ENCODE measurements at places on chromosomes 1 and 21.

GRCh38 chr1:14037101-14037847, 337.3 kb downstream of the PRDM2 start:
- H3K36me3 ChIP-seq, result no peaks in the 10 kb centered on the region
- no peaks in the 10 kb centered on the region for H3K4me1 ChIP-seq
- no peak overlapping the region for H3K27ac ChIP-seq
- H3K4me3 ChIP-seq, result no peak overlapping the region
- no peaks in the 10 kb centered on the region for H3K27me3 ChIP-seq

DNA sequence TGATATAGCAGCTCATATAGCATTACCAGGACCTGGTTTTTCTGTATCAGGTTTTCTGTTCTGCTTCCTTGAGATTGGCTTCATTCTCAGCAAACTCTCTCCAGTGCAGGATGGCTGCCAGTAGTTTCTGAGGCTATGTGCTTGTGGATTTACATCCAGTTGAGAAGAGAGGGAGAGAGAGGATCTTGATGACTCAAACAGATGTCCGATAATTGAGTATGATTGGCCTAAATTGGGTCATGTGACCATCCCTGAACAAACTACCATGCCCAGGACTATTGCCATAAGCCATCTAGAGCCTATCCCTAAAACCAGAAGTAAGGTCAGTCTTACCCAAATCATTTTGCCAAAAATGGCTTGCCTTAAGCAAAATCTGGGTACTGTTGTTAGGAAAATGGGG, 18.1 kb upstream of the PSMA5 start:
- no peak for DNase-seq
- H3K27ac ChIP-seq, result no peak overlapping the region
- H3K4me1 ChIP-seq, result no peaks in the 10 kb centered on the region
- no peaks in the 10 kb centered on the region for H3K36me3 ChIP-seq
- no peak overlapping the region for H3K4me3 ChIP-seq

DNA sequence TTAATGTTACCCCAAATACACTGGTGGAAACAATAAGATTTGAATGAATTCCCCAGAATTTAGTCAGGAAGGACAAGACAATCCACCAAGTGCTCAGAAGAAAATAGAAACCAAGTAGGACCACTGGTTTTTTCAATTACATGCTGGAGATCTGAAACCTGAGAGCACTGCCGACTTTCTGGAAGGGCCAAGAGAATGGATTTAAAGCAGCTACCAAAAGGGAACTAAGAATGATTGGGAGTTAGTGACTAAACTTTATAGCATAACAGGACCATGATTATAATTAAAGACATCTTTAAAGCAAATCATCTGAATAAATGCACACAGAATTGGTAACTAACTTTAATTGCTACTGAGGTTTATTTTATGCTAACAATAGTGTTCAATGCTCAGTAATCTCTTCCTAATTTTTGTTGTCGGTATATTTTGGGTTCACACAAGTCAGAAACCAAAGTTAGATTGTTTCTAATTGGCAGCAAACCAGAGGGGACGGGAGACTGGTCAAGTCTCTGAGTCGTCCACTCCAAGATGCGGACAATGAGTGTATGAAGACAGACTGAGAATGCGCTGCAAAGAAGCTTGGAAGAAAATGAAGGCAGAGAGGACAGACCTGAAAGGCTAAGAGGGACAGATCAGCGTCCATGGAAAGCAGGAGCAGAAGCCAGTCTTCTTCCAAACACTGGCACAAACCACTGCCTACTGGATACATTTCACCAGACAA, 2.3 kb upstream of the RGS13 start:
- no peak overlapping the region for H3K27ac ChIP-seq
- no peaks in the 10 kb centered on the region for H3K36me3 ChIP-seq
- H3K4me3 ChIP-seq, result no peak overlapping the region
- peaks cover 5% of the 10 kb centered on the region for H3K27me3 ChIP-seq
- no peaks in the 10 kb centered on the region for H3K4me1 ChIP-seq
- DNase-seq, result no peak

GRCh38 chr21:37032293-37032692, 25.8 kb downstream of the RIPPLY3 start:
- no peaks in the 10 kb centered on the region for H3K27me3 ChIP-seq
- no peak for DNase-seq
- no peaks in the 10 kb centered on the region for H3K36me3 ChIP-seq
- no peak overlapping the region for H3K27ac ChIP-seq

GRCh38 chr21:24759348-24760075, 847.8 kb downstream of the MRPL39 start:
- no peaks in the 10 kb centered on the region for H3K36me3 ChIP-seq
- no peaks in the 10 kb centered on the region for H3K4me1 ChIP-seq
- H3K4me3 ChIP-seq, result no peak overlapping the region

- no peak overlapping the region for H3K27ac ChIP-seq
- H3K4me3 ChIP-seq, result no peak overlapping the region
- DNase-seq, result no peak
- H3K36me3 ChIP-seq, result no peaks in the 10 kb centered on the region
- H3K4me1 ChIP-seq, result no peaks in the 10 kb centered on the region
Observed at GRCh38 chr1:102783487-102783886, 324.8 kb downstream of the COL11A1 start.

DNA sequence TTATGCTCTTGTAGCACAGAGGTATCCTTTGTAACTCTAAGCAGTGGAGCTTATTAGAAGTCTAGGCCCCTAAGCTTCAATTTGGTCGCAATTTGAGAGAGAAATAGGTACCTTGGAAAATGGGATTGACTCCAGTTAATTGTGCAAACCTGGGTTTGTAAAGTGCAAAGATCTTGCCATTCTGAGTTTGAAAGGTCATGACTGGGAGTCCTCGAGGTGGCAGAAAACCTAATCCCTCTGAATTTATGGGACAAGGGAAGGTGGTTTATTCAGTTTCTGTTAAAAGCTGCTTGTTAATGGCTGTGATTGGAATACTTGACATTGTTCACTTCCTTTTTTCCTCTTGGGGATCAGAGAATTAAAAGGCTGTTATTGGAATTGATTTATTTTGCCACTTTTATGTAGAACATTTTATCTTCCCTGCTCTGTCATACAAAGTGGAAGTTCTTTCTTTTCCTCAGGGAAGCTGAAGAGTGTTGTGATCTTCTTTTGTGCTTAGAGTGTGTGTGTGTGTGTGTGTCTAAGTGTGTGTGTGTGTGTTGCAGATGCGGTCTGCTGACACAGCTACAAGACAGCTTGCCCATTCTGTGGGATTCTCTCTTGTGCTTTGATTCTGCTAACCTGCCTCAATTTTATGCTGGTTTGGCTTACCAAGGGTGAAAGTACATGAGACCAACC, 144.5 kb downstream of the SPATA46 start:
- no peaks in the 10 kb centered on the region for H3K27me3 ChIP-seq
- no peak overlapping the region for H3K4me3 ChIP-seq
- peaks cover 8% of the 10 kb centered on the region for H3K4me1 ChIP-seq
- H3K27ac ChIP-seq, result no peak overlapping the region

- no peak for DNase-seq
- H3K4me3 ChIP-seq, result no peak overlapping the region
- H3K4me1 ChIP-seq, result peaks cover 11% of the 10 kb centered on the region
- H3K27ac ChIP-seq, result no peak overlapping the region
- no peaks in the 10 kb centered on the region for H3K36me3 ChIP-seq
- no peaks in the 10 kb centered on the region for H3K27me3 ChIP-seq
Observed at GRCh38 chr21:44304877-44305293, 5.0 kb downstream of the PFKL start.

GRCh38 chr1:57752843-57753242, 329.0 kb upstream of the DAB1 start:
- no peaks in the 10 kb centered on the region for H3K36me3 ChIP-seq
- no peak for DNase-seq
- no peaks in the 10 kb centered on the region for H3K4me1 ChIP-seq
- no peaks in the 10 kb centered on the region for H3K27me3 ChIP-seq
- no peak overlapping the region for H3K4me3 ChIP-seq

GRCh38 chr1:181986907-181987305, 74.6 kb downstream of the ZNF648 start:
- DNase-seq, result no peak
- H3K4me1 ChIP-seq, result no peaks in the 10 kb centered on the region
- no peaks in the 10 kb centered on the region for H3K36me3 ChIP-seq

DNA sequence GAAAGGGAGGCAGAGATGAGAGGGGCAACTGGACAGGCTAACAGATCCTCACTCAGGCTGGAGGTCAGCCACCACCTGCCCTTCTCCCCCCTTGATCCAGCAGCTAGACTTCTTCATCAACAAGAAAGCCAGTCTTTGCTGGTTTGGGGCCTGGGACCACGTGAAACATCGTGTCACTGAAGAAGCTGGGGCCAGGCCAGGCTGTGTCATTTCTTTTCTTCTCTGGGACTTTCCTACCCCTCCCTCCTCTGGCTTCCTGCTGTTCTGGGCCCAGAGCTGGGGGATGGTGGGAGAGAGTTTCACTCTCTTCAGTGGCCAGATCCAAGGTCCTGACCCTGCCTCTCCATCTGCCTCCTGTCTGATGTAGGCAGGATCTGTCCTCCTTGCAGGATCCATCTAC, 18.1 kb upstream of the SLC26A9 start:
- H3K27ac ChIP-seq, result no peak overlapping the region
- peaks cover 9% of the 10 kb centered on the region for H3K4me1 ChIP-seq
- DNase-seq, result no peak
- H3K4me3 ChIP-seq, result no peak overlapping the region

DNA sequence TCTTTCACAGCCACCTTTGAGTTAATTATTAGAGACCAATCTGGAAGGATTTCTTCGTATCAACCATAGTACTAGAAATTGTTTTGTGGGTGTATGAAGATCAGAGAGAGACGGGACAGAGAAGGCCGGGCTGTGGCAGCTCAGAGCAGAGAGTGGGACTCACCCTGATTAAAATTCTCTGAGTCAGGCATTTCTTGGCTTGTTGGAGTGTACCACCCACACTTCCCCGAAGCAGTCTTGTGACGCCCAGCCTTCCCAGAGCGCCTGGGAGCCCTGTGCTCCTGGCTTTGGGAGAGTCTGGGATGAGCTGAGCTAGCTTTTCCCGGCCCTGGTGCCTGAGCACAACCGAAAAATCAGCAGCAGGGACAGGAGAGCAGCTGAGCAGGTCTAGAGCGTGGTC, 19.4 kb downstream of the PLEKHM2 start:
- no peak overlapping the region for H3K27ac ChIP-seq
- no peak overlapping the region for H3K4me3 ChIP-seq
- no peak for DNase-seq

DNA sequence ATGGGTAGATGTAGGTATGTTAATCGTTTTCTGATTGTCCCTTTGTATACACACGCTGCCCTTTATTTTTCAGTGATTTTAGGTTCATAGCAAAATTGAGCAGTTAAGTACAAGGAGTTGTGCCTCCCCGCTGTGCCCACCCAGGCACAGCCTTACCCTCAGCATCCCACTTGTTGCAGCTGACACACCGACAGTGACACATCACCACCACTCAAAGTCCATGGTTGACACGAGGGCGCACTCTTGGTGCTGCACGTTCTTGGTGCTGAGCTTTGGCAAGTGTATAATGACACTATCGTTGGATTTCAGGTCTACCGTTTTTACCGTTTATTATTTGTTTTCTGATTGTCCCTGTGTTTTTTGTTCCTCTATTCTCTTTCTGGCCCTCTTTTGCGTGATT, 15.6 kb downstream of the C1orf159 start:
- H3K4me1 ChIP-seq, result no peaks in the 10 kb centered on the region
- no peaks in the 10 kb centered on the region for H3K27me3 ChIP-seq
- no peak for DNase-seq
- H3K27ac ChIP-seq, result no peak overlapping the region

DNA sequence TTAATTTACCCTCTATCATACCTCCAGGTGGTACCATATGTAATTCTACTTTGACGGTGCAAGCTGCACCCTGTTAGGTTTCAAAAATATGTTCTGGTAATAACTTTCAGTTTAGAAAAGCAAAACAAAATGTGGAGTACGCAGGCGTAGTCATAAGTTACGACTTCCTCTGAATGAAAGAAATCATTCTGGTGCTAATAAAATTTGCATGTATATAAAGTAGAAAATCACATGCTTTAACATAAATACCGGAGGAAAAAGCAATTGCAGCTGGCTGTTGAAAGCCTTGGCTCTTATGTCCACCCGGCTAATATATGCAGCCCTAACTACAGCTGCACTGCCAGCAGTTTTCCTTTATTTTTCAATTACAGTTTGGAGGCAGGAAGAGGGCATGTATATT, 65.2 kb upstream of the TMPRSS15 start:
- no peaks in the 10 kb centered on the region for H3K4me1 ChIP-seq
- no peaks in the 10 kb centered on the region for H3K27me3 ChIP-seq
- H3K36me3 ChIP-seq, result no peaks in the 10 kb centered on the region
- no peak overlapping the region for H3K4me3 ChIP-seq
- H3K27ac ChIP-seq, result no peak overlapping the region

- no peaks in the 10 kb centered on the region for H3K4me1 ChIP-seq
- H3K27me3 ChIP-seq, result no peaks in the 10 kb centered on the region
- no peak overlapping the region for H3K27ac ChIP-seq
- no peak overlapping the region for H3K4me3 ChIP-seq
- no peaks in the 10 kb centered on the region for H3K36me3 ChIP-seq
Observed at GRCh38 chr1:162040001-162040400, 16.3 kb upstream of the OLFML2B start.

DNA sequence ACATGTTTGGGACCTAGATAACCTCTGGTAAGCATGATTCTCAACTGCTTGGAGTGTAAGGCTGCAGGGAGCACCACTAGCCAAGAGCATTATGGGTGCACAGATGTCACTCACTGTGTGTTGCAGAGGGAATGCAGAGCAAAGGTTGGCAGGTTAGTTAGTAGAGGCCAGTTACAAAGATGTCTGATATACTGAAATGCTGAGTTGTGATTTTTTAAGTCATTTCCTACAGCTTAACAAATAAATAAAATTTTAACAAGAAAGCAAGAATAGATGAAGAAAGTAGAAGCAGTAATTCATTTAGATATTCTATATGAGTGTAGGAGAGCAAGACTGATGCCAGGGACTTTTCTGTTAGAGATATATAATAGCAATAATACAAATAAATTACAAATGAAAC, 64.8 kb downstream of the MARK1 start:
- no peaks in the 10 kb centered on the region for H3K36me3 ChIP-seq
- H3K4me3 ChIP-seq, result no peak overlapping the region
- DNase-seq, result no peak
- no peaks in the 10 kb centered on the region for H3K27me3 ChIP-seq
- no peak overlapping the region for H3K27ac ChIP-seq

GRCh38 chr1:11461531-11462137, 17.3 kb upstream of the DISP3 start:
- no peak for DNase-seq
- H3K27ac ChIP-seq, result no peak overlapping the region
- no peak overlapping the region for H3K4me3 ChIP-seq
- no peaks in the 10 kb centered on the region for H3K36me3 ChIP-seq
- H3K4me1 ChIP-seq, result no peaks in the 10 kb centered on the region
- H3K27me3 ChIP-seq, result peaks cover 4% of the 10 kb centered on the region

DNA sequence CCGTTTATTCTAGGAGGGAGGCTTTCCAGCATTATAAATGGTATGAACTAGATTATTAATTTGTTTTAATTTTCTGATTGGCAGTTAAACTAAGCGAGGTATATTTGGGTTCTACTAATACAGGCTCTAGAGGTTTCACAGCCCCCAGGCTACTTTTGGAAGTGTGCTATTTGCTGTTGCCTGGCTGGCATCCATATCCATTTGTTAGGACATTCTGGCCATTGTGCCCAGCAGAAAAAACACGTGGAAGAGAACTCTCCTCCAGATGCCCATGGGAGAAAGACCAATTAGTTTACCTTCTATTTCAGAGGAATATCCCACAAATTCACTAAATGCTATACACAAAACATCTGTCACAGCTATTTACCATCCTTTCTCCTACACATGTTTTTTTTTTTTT, 29.3 kb downstream of the MACO1 start:
- no peaks in the 10 kb centered on the region for H3K27me3 ChIP-seq
- no peaks in the 10 kb centered on the region for H3K4me1 ChIP-seq
- no peak overlapping the region for H3K4me3 ChIP-seq
- no peak for DNase-seq
